ENCODE measurements at places on chromosomes 4 and X. TPM values are rescaled to one million over a fixed set of nuclear protein-coding genes. Genes with fewer than 3 reads are reported as not detected.

CLDN24 gene
- total RNA-seq, result not detected

DNA sequence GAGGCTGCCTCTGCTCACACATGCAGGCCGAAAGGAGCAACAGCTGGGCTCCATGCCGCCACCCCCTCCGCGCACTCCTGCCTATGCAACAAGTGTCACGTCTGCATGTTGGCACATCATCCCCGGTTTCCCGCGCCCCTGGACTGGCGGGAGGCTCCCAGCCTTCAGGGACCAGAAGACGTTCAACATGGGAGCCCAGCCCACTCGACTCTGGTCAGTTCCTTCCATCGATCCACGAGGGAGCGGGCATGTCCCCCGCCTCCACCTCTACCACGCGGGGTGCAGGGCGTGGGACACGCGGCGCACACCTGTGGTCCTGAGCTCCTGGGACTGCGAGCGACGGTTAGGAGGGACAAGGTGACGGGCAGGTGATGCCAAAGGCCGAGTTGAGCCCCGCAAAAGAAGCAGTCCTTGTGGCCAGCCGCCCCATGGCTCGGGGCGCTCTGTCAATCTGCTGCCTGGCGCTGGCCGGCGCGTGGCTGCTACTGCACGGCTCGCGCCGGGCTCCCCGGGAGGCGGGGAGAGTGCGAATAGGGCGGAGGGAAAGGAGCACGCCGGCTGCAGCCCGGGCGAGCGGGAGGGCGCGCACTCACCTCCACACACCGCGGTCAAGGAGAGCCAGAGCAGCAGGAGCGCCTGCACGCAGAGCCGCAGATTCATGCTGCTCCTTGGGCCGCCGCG lies 645 bp downstream of the APLN start:
- no peak for DNase-seq

- no peak for DNase-seq
These were observed 686.0 kb downstream of the PDHA2 start for GRCh38 chr4:96525898-96526297.

DNA sequence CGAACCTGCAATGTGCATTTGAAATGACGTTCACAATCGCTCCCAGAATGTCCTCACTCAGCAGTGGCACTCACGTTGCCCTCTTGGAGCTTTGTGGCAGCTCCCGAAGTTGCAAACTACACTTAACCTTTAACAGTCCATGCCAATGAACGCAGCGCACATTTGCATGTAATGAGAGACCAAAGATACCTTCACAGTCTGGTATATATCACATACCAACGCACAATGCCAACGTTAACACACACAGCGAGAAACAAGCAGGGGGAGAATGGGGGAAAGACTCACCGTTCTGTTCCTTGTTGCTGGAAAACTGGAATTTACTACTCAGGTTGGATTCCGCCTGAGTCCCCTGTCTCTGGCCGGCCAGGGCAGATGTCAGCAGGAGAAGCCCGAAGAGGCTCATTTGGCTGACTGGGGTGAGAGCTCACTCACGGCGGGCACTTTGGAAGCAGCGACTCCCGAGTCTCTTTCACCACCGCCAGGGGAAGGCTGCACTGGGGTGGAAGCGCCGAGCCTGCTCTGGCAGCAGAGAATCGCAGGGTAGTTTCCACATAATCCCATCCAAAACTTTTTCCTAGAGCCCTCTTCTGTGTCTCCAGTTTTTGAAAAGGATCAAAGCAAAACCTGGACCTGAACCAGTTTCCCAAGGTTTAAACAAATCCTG lies 966 bp downstream of the PDGFC start:
- DNase-seq, result no peak

DNA sequence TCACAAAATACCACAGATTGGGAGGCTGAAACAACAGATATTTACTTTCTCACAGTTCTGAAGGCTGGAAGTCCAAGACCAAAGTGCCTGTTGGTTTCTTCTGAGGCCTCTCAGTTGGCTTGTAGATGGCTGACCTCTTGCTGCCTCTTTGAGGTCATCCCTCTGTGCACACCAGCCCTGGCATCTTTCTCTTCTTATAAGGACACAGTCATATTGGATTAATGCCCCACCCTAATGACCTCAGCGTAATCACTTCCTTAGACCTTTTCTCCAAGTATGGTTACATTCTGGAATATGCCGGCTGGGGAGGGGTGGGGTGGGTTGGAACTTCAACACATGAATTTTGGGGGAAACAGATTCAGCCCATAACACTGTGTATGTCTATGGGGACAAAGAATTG lies 116.2 kb upstream of the LNX1 start:
- DNase-seq, result no peak

Measured in thoracic aorta (tissue), 2 donors.